ENCODE measurements at places on chromosomes 12 and 14.

DNA sequence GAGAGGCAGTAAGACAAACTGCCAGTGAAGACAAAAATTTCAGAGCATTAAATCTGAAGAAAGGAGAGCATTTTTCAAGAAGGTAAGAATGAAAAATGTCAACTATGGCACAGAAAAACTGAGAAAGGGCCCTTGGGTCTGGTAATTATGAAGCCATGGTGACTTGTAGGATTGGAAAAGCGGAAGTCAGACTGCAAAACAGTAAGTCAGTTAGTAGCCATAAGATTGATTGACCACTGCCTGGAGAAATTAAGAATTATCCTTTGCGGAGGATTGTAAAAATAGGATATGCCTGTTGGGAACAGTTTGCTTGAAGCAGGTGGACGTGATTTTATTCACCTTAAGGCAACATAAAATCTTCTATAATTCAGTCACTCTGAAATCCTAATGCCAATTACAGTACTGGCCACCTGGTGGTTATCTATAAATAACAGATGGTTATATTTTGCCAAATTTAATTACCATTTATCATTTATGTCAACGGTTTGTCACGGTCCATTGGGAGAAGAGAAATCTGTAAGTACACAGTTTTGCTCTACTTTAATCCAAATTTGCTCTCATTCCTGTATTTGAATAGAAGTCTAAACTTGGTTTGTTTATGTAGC, 127.1 kb upstream of the CNTN1 start:
- no peak for DNase-seq

GRCh38 chr12:124506145-124506831, 61.1 kb downstream of the NCOR2 start:
- no peak for DNase-seq

GRCh38 chr12:43973993-43974392, 138.1 kb downstream of the TMEM117 start:
- no peak for DNase-seq

DNA sequence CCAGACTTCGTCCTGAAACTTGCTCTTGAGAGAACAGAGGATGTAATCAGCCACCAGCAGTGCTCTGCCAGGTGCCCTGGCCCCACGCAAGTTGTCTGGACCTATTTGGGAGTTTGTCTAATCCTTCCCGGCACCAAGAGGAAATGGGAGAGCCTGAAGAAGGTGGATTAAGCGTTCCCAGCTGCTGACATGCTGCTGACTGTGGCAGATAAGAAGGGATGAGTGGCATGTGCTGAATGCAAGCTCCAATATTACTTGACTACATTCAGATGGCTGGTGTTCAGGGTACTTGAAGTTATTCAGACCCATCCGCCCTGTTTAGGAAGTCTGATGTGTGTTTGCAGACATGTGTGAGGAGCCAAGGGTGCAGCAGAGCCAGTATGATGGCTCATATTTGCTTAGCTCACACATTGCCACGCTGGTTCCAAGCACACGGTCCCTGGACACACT, 440.6 kb upstream of the CCDC196 start:
- DNase-seq = no peak

GRCh38 chr14:34034447-34035176, 83.7 kb upstream of the EGLN3 start:
- no peak for DNase-seq

DNA sequence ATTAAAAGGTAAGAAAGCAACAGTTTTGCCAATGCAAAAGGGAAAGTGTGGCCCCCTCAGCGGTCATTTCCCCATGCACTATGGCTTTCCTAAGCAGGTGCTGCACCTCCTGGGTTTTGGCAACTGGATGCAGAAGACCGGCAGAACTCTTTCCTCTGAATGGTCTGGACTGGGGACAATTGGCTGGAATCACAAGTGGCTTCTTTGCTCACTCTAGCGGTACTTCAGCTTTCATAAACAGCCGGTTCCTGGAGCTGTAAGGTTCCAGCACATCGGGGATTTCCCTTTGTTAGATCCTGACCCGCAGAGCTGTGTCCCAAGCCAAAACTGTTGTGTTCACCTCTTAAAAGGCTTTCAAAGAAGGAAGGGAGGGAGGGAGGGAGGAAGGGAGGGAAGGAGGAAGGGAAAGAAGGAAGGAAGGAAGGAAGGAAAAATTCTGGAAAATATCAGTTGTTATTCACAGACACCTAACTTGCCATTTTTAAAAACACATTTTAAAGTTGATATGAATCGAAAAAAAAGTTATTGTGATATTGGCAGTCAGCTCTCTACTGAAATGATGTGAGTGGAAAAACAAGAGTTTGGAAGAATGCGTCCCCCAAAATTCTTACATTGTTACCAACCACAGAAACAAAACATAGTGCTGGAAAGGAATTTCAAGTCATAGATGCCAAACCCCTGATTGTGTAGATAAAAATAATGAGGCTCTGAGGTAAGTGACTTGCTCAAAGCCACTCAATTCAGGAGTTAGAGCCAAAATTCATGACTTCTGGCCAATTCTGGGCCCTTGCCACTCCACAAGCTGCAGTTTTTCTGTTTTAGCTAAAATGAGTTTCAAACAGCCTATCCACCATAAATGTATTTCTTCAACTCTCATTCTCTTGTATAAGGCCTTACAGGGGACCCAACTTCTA, 220.6 kb upstream of the HMGA2 start:
- peak; percentile 53 for DNase-seq

- no peak for DNase-seq
Measured at GRCh38 chr14:43135877-43136411, 1371.1 kb downstream of the FSCB start.

DNA sequence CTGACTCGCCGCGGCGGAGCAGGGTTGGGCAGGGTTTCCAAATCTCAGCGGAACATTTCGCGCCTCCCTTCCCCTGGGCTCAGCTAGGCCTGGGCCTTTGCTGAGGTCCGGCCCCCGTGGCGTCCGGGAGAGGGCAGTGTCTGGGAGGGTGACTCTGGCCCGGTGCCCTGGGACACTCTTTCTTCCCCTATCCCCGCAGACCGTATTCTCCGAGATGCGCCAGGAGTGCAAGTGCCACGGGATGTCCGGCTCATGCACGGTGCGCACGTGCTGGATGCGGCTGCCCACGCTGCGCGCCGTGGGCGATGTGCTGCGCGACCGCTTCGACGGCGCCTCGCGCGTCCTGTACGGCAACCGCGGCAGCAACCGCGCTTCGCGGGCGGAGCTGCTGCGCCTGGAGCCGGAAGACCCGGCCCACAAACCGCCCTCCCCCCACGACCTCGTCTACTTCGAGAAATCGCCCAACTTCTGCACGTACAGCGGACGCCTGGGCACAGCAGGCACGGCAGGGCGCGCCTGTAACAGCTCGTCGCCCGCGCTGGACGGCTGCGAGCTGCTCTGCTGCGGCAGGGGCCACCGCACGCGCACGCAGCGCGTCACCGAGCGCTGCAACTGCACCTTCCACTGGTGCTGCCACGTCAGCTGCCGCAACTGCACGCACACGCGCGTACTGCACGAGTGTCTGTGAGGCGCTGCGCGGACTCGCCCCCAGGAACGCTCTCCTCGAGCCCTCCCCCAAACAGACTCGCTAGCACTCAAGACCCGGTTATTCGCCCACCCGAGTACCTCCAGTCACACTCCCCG, 3.0 kb downstream of the WNT1 start:
- no peak for DNase-seq

DNA sequence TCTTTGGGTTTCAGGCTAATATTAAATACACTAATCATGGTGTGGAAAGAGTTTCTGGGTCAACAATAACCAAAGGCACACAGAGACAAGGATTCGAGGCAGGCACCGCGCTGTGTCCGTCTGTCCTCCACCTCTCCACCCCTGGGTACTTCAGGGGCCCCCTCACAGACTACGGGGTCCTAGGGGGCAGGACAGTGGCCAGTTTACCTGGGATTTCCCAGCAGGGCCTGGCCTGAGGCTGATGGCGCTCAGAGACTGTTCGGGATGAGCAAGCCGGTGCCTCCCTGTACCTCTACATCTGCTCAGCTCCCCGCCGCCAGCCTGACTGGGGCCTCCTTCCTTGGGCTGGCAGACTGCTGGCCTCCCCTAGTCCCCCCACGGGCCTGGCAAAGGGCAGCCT, 18.1 kb upstream of the EIF5 start:
- DNase-seq = no peak

- DNase-seq = no peak
Measured at GRCh38 chr14:90495357-90496276, 98.8 kb downstream of the CALM1 start.

- DNase-seq = no peak
Measured at GRCh38 chr12:107759410-107759809, 1.5 kb downstream of the PRDM4 start.

DNA sequence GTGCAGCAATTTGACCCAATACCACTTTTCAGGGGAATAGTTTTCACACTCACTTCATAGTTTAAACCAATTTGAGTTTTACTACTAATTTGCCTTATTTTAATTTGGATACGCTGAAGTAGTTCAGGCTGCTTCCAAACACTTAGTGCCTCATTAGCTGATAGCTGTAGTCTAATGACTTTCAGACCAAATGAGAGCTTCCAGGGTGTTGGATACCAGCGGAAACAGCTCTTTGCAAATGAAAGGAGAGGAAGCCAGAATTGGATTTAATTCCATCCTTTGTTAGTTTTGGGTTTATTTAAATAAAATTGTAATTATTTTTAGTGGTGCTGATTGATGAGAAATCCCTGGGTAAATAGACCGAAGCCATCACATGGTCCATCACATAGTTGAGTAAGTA, 158.3 kb upstream of the SEL1L start:
- no peak for DNase-seq

DNA sequence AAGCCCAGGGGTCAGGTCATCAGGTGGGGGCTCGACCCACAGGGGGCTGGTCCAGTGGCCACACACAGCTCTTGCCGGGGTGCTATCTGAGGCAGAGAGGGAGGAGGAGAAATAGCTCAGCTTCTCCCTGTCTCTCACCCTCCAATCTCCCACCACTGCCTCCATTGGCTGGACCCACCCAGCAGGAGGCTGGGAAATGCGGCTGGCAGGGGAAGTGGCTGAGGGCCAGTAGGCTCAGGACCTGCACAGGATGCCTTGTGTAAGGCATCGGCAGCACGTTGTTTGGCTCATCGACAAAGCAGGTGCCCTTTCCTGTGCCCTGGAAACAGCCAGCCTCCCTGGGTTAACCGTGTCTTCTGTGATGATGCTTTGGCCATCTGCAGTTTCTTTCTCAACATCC, 58.8 kb upstream of the SLC24A4 start:
- DNase-seq = no peak

DNA sequence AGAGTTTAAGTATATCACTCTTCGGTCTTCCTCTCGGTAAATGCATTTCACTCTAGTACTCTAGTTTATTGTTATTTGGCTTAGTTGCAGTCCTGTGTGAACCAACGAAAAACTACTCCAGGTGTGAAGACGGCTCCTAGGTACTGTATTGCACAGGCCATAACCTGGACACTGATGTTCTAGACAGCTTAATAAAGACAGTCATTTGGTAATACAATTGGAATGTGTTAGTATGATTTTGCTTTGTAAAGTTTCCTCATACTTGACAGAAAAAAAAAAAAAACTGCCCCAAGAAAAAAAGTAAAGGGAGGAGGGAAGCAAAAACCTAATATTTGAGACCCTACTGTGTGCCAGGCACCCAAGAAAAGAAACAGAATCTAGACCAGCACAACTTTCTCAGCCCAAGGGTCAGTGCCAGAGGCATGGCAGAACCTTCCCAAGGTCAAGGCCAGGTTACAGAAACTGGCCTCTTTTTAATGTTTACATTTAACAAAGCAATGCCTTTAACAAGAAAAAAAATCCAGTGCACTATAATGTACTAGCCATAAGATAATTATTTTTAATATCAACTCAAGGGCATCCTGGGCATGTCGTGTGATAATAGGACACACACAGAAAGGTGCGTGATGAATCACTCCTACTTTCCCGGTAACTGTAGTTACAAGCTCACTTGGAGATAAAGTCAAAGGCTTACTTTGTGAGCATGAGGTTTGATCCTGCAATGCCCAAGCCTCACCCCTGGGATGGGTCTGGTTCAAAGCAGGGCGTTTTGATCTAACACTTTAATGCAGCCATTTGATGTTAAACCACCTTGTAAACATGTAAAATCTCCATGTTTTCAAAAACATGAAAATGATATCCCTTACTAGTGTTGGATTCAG, 110.6 kb downstream of the BMP4 start:
- DNase-seq = no peak

- peak; percentile 41 for DNase-seq
Measured at GRCh38 chr14:68987653-68988036, 8.5 kb upstream of the ACTN1 start.

DNA sequence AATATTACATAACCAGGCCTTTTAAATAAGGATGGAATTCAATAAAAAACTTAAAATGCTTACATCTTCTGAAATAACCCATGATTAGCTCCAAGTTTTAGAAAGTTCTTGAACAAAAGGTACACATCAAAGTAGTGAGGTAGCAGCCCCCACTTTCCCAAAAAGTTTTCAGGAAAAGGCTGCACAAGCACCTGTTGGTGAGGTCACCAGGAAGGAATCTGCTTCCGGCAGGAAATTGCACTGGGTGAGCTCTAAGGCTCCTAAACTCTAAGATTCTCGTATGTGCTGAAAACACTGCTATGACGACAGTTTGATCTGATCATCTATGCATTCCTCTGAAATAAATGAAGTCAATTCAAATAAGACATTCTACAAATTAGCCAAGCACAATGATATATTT, 34.3 kb upstream of the TTC7B start:
- DNase-seq = peak; percentile 51

DNA sequence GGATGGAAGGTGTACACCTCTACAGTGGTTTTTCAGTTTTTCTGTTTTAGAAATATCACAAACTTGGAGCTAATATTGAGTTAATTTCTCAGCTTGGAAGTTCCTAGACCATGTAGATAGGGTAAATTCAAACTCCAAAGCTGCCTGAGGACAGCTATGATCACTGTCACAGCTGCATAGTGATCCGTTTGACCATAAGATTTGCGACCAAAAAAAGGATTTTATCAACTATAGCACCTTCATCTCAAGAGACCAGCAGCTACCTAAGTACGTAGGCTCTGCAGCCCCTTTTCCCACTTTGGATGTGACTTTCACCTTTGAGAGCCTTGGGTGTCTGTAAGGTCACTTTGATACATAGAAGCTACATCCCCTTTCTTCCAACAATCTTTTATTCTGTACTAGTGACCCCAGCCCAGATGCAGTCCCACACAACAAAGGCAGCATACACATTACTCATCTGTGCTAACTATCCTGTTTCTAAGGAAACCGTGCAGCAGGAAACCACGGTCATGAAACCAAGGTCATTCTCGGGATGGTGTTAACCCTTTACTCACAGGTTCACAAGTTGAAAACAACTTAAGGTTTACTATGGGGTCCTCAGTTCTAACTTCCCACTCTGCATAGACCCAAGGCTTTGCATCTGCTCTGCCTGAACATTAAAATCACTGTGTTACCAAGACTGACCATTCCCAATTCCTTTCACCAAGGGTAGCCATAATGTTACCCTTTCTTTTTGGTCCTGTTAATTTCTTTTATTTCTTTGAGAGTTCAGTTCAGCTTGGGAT, 75.4 kb downstream of the IFT81 start:
- DNase-seq = no peak

DNA sequence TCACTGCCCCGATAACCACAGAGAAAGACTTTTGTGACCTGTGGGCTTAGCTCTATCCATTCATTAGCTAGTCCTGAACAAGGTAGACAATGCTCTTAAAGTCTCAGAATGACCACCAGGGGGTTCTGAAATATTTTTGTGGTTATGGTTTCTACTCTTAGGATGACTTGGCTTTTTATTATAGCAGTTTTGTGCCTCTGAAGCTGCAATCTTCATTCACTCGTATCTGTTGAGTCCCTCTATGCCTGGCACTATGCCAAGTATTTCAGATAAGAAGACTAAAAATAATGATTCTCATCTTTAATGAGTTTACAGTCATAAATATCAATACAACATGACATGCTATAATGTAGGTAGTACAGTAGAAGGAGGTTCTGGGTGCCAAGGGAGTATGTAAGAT, 130.8 kb upstream of the TRHDE start:
- peak; percentile 10 for DNase-seq

- DNase-seq = no peak
Measured at GRCh38 chr14:62692490-62693106, 352.7 kb downstream of the KCNH5 start.

All from SW 1271 (cell line).